ENCODE measurements at places on chromosomes 12 and 14.

DNA sequence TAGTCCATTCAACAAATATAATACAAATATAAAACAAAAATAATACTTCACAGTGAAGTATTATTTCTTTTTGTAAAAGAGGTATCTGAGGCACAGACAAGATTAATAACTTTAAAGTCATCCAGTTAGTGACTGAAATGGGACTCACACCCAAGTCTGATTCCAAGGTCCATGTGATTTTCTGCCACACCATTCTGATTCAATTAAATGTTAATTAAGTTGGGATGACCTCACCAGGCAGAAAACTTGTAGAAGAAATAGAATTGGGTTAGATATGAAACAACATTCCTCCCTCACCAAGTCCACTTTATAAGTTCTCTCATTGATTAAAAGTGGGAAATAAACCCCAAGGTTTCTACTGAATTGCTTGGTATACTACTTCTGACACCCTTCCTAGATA is 34.4 kb downstream of the DIO2 start:
- no peak for DNase-seq

GRCh38 chr12:14240873-14241220 is 124.6 kb upstream of the ATF7IP start:
- DNase-seq, result no peak

DNA sequence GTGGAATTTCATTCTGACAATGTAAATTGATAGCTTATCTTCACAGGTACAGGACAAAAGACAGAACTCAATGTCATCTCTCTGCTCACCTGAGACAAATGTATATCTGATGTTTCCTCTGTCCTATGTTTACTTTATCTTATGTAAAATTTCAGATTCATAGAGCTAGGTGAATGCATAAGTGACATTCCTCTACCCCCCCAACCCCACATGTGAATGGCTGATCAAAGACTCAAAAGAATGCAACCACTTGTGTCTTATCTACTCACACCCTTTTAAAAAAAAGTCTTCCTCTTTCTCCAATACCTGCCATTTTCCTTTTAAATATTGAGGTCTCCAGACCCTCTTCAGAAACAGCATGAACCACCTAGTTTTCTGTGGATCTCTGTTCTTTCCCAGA is 736.6 kb upstream of the SEL1L start:
- no peak for DNase-seq

GRCh38 chr12:58395056-58395455 is 453.7 kb downstream of the ATP23 start:
- no peak for DNase-seq

DNA sequence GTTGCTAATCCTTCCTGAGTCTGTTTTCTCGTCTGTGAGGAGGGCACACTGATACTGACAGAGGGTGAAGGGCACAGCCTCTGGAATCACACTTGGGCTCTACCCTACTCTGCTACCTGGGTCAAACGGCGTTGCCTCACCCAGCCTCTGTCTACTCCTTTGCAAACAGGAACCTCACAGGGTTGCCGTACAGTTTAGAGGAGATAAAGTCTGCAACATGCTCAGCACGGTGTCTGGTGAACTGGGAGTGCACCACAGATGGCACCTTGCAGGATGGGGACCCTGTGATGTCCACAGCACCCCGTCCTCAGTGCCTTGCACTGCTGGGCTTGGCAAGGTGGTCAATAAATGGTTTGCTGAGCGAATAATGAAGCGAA is 38.3 kb downstream of the TESC start:
- no peak for DNase-seq

- DNase-seq, result peak; percentile 96
Observed at GRCh38 chr12:57459055-57459749, 383 bp upstream of the GLI1 start.

GRCh38 chr12:113062502-113063395 is 6.2 kb downstream of the DTX1 start:
- no peak for DNase-seq

DNA sequence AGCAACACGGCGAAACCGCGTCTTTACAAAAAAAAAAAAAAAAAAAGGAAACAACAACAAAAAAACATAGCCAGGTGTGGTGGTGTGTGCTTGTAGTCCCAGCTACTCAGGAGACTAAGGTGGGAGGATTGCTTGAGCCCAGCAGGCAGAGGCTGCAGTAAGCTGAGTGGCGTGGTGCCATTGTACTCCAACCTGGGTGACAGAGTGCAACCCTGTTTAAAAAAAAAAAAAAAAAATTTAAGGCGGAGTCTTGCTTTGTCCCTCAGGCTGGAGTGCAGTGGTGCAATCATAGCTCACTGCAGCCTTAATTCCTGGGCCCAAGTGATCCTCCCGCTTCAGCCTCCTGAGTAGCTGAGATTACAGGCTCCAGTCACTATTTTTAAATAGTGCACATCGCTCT is 18.2 kb upstream of the FIGNL2 start:
- DNase-seq, result no peak

DNA sequence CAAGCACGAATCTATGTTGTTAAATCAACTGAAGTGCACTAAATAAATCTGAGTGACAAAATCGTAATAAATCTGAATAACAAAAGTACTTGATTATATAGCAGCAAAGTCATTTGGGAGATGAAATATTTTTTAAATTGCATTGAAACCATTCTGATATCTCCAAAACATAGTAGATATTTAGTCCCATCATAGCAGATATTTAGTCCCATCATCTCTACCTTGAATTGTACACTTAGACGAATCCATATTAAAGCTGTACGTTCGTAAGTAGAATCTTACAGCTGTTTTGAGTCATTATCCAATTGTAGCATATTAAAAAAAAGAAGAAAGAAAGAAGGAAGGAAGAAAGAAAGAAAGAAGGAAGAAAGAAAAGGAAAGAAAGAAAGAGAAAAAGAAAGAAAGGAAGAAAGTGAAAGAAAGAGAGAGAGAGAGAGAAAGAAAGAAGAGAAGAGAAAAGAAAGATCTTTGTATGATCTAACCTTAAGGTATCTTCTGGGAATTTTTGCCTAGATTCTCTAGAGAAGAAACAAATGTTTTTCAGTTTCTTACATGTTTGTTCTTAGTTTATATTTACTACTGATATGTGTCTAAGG is 2.6 kb downstream of the DCN start:
- no peak for DNase-seq

DNA sequence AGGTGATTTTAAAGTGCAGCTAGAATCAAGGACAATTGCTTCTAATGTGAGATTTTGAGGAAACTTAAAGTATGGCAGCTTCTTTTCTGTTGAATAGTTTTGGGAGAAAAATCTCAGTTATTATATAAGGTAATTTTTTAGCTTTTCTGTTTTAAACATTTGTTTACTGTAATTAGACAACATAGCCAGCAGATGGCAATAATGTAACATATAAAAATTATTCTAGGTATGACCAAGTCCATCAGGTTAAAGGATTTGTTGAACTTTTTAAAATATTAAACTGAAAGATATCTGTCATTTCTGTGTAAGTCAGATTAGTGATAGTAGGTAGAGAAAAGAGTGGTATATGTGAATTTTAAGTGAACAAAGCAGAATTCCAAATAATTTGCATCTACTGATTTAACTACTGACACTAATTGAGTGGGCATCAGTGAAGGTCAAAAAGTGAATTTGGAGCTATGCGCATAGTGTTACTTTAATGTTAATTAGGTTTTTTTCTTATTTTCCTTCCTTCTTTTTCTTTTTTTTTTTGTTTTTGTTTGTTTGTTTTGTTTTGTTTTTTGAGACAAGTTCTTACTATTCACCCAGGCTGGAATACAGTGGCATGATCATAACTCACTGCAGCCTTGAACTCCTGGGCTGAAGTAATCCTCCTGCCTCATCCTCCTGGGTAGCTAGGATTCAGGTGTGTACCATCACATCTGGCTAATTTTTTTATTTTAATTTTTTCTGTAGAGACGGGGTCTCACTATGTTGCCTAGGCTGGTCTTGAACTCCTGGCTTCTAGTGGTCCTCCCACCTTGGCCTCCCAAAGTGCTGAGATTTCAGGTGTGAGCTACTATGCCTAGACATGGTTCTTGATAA is 18.6 kb downstream of the PRORP start:
- no peak for DNase-seq

DNA sequence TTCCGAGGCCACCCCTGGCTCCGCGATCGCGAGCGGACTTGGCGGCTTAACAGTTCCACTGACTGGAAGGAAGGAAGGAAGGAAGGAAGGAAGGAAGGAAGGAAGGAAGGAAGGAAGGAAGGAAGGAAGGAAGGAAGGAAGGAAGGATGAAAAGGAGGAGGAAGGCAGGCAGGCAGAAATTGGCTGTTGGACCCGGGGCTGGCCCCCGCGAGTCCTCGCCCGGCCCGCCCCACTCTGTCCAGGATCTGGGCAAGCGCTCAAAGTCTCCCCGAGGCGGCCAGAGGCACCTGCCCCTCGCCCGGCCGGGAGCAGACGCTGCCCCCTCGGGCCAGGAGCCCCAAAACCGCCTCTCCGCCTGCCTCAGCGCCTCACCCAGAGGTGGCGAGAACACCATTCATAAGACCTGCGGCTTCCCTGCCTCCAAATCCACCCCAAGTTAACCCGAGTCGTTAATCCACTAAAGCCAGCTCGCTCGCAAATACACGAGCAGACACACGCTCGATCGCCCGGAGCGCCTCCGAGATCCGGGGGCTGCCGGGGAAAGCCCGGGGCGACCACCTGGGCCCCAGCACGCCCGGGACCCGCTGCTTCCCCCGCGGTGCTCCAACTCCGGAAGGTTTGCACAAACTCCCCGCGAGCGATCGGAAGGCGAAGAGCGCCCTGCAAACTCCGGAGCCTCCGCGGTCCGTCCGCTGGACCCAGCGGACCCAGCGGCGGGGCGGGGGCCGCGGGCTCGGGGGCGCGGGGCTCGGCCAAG is 844 bp downstream of the DPF3 start:
- DNase-seq, result peak; percentile 61

- no peak for DNase-seq
Observed at GRCh38 chr12:12799163-12799920, 13.8 kb upstream of the DDX47 start.

DNA sequence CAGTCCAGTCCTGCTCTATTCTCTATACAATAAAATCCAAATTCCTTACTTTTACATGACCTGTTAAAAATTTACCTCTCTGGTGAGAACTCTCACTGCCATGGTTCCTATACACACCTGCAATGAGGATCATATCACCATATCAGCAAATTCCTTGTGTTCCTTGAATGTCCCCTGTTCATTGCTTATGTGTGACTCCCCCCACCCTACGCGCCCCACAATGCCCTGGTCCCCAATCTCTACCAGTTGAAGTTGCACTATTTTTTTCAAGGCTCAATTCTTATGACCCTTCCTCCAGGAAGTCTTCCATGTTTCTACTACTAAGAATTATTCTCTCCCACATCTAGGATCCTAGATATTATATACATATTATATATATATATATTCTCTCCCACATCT is 82.2 kb upstream of the NEDD1 start:
- no peak for DNase-seq

- no peak for DNase-seq
Observed at GRCh38 chr14:76313303-76313702, 62.6 kb upstream of the ESRRB start.

GRCh38 chr12:22640851-22641250 is 15.9 kb downstream of the ETNK1 start:
- DNase-seq, result no peak

- DNase-seq, result no peak
Observed at GRCh38 chr12:132384916-132385774, 55.8 kb upstream of the GALNT9 start.

DNA sequence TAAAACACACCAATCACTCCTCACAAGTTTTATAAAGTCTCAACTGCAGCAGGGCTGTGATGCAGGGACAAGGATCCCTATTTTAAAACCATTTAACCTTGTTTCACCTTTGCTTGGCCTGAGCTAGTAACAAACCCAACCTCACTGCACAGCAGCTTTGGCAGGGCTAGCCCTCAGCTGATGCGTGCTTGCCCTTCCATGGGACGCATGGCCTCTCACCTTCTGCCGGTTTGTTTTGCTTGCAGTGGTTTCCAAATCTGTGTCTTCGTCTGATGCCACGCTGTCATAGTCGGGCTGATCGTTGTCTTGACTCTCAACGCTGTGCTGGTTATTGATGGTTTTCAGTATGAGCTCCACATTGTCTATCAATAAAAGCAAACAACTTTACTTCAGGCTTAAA is 43.3 kb downstream of the GIT2 start:
- DNase-seq, result no peak

GRCh38 chr12:132535019-132535418 is 45.1 kb downstream of the FBRSL1 start:
- no peak for DNase-seq

DNA sequence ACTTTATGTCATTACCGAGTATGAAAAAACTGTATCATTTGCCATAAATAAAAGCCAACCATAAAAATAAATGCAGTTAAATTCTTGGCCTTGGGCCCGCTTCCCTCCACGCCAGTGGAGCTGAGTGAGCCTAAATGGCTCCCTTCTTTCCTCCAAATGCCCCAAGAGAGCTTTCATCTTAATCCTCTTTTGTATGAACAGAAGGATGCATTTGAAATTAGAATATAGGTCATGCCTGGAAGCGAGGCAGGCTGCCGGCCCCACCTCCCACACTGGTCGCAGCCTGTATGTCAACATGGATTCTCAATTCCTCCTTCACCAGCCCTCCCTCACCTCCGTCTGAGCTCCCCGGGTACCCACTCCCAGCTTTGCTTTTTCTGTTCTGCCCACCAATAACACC is 245.7 kb downstream of the SLC15A4 start:
- no peak for DNase-seq

- DNase-seq, result no peak
Observed at GRCh38 chr14:65585216-65585615, 172.7 kb downstream of the FUT8 start.

- no peak for DNase-seq
Observed at GRCh38 chr12:12877153-12877768, 14.1 kb upstream of the GPRC5A start.

DNA sequence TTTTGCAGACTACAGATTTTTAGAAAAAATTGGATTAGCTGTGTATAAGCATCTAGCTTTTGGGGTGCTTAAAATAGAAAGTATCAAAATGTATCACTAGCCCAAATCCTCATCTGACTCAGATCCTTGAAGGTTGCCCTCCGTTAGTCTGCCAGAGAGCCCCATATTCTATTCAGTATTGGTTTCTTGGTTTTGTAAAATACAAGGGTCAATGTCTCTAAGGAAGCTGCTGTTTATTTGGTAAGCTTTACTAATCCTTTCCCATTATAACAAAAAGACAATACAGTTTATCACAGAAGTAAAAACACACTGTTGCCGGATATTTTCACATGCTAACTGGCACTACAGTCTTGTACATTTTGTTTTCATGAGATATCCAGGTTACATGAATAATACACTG is 92.8 kb upstream of the PTHLH start:
- DNase-seq, result no peak

DNA sequence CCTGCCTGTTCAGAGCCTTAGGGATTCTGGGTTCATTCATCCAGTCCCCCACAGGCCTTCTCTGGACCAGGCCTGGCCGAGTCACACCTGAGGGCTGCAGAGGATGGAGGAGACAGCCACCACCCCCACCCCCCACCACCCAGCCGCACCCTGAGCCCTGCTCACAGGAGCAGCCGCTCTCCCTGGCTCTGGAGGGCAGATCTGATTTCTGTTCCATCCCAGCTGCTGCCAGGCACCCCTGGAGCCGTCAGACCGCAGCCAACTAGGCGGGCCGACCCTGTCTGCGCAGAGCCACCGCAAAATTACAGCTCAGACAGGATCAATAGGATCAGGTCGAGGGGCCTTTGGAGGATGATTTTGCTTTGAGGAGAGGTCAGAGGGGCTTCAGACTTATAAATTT is 154.6 kb upstream of the MYL2 start:
- DNase-seq, result no peak

Data from sciatic nerve (tissue), 2 donors.